ENCODE measurements at places on chromosomes 6 and 20.

DNA sequence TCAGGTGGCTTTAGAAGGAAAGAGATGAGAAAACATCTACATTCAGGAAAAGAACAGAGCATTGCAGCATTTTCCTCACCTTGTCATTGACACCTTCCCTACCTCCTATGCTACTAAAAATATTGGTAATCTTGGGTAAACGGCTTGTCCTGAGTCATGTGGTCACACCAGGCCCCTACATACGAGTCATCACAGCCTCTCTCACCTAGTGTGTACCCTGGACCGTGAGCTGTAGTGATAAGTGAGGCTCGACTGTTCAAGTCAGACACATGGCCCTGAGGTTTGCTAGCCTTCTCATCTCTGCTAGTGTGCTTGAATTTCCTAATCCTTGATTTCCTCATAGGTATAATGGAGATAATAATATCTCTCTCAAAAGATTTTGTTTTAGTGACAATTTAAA, 29.6 kb upstream of the TMEM244 start:
- no peak for DNase-seq

DNA sequence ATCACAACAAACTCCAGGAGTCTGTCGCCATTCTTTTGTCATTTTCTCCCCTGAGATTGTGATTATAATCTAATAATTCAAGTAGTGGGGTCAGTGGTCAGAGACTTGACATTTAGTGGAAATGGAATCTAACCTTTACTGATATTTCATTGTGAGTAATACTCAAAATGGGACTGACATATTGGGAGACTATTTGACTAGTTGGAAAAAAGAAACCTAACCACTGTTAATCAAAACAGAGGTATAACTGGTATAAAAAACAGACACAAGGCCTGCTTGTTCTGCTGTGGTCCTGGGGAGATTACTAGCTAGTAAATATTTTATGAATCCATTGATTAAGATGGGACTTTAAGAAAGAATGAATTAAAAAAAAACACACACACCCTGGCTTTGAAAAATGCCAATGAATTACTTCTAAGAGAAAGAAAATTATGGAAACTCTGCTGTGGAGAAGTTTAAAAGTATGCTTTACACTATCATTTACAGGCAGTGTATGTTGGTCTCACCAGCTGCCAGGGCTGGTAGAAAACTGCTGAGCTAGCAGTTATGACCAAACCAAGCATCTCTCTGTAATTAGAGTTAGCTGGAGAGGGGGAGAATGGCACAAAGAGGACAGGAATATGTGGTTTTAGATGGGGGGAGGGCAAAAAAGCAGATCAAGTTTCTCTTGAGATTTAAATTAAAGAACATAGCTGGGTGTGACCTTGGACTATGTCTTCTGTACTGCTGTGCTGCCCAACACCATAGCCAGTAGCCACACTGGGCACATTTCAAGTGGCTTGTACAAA, 103.7 kb downstream of the FYN start:
- DNase-seq, result no peak

DNA sequence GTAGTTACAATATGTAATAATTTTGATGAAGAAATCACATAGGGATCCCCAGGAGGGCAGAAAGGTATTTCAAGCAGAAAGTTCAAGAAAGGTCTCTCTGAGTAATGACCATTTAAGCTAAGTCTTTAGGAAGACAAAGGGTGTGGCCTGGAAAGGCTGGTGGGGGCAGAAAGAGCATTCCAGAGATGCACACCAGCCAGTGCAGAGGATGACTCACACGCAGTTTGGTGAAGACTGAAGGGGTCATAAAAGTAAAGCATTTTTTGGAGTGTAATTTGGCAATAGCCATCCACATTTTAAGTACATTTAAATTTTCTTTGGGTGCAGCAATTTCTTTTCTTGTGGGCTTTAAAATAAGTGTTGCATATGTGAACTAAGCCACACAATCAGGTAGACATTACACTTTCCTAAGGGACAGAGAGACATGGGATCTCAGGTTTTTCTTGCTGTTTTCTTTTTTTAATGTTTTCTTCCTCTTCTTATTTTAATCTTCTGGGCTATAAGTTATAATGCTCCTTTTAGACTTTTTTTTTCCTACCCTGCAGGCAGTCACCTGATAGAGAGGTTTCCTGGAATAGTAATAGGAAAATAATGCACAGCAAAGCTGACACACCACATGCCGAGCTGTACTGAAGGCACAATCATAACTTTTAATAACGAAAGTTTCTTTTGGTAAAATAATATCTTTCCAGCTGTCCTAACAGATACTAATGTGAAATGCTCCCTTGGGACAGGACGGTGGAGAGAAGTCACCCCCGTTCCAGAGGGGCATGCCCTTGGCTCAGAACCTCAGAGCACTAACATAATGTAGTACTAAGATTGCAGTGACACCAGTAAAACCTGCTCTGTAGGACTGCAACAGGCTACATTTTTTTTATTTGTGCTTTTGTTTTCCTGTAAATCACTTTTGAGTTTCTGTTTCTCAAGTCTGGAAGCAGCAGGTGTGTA, 49.6 kb upstream of the PTPRK start:
- DNase-seq, result no peak

DNA sequence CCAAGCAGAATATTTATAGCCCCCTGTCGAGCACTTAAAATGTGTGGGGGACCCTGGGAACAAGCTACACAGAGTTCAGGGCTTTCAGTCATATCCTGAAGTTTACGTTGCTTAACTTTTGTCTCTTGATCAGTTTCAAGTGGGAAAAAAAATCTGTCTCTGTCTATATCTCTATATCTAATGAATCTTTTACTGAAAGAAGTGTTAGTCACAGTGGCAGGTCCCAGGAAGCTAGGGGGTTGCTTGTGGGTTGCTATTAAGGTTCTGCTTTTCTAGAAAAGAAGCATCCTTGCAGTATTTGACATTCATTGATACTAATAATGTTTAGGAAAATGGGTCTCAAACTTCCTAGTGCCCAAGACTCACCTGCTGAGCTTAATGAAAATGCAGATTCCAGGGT, 76.7 kb upstream of the CLDN20 start:
- no peak for DNase-seq

- no peak for DNase-seq
Measured at GRCh38 chr20:32980990-32981389, 23.2 kb downstream of the SUN5 start.

DNA sequence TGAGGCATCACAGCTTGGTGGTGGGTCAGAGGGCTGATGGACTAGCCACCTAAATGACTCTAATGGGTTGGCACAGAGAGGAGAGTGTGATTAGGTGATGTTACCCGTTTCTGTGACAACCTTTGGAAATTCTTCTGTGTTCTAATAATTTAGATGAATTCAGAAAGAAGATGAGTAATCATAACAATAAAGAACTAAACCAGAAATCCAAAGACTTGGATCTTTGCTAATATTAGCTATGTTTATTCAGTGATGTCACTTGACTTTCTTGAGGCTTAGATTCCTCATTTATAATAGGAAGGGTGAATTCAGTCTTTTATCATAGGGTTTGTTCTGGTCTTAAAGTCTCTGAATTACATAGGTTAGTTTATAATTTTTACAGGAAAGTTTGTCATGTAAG, 19.9 kb downstream of the CRYBG1 start:
- no peak for DNase-seq

DNA sequence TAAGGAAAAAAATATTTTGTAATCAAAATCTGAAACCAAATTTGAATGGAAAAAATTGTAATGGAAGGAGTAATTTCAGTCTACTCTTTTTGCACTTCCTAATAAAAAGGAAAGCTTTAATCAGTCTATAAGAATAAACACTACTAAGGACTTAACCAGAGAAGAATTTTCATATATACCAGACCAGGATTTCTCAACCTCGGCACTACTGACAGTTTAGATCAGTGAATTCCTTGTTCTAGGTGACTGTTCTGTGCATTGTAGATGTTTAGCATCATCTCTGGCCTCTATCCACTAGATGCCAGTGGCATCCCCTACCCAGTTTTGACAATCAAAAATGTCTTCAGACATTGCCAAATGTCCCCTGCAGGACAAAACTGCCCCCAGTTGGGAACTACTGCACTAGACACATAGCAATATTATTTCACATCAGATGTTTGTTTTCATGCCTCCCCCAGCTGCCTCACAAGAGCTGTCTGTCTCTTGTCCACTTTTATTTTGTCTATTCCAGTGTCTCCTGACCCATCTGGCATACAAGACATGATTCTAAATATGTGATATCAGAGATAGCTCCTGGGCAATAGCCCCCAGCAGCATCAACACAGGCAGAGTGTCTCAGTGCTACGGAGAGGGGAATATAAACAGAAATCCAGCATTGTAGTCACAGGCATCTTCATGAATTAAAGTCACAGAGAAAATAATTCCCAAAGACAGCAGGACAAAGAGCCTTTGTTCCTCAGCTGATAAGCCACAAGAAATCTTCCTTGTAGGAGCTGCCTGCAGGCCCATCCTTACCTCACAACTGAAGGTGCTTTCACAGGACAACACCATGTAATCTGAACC, 27.0 kb downstream of the DNAAF9 start:
- no peak for DNase-seq

DNA sequence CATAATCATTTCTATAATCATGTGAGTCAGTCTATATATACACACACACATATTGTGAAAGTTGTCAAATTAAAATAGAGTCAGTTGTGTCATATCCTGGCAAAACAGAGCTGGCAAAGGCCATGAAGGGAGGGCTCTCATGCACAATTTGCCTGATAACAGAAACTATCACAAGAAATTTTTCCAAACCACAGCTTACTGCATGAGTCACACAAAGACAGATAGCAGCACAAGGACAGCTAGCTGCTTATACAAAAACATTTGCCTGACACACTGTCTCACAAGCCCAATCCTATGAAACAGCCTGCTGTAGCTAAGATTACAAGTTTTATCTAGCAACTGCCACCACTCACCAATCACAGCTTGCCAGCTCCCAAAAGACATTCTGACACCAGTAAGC, 848.5 kb upstream of the MAN1A1 start:
- no peak for DNase-seq

DNA sequence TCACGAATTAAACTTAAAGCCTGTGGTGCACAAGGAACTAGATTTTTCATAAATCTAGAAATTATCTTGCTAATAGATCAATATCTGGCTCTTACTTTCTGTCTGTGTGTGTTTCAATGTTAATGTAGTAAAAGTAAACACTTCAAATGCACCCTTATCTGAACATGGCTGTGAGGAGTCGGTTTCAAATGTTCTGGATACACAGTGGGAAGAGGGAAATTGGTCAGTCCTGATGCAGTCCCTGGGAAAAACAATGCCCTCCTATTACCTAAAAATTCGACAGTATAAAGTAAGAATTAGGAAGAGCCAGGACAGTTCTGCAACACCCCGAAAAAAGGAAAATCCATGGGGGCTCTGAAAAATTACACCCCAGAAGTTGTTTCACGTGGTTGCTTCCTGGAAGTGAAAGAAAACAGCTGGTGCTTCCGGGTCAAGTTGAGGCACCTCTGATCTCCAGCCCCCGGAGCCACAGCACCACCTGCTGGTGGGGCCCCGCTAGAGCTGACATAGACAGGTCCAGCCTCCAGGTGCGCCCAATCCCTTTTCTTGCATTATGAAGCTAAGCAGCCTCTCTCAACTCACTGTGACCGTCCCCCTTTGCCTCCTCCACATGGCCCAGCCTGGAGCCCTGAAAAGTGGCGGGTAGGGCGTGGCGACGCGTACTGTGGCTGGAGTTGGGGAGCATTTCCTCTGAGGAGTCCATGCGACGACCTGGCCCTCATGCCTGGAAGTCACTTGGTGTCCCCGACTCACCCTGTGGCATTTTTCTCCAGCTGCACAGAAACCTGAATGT, 8.3 kb downstream of the SEMG2 start:
- DNase-seq, result no peak

GRCh38 chr20:43963872-43964791, 49.5 kb downstream of the TOX2 start:
- DNase-seq, result peak; percentile 26

DNA sequence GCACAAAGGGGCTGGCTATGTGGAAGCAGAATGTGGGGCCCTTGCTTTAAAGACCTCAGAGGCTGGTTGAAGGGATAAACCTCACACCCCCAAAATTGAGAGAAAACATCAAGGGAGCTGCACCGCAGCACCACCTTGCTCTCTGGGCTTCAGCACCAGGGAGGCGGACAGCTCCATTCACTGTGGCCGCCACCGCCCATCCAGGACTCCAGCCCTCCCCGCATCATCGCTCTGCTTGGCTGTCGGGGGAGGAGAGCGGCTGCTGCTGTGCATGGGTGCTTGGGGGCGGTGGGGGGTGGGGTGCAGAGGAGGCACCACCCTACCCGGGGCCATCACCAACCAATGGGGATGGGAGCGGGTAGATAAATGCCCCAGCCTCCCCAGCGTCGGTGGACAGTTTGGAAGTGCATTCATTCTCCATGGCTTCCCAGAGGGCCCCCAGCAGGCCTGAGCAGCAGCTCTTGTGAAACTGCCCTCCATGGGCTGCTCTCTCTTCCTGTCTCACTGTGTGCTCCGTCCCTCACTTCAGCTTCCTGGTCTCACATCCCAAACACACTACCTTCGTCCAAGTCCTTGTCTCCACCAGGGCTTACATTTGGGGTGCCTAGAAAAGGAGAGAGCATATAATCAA, 75.7 kb upstream of the BHLHE23 start:
- DNase-seq, result no peak

GRCh38 chr20:61173961-61174725, 77.9 kb upstream of the CDH4 start:
- DNase-seq, result no peak

DNA sequence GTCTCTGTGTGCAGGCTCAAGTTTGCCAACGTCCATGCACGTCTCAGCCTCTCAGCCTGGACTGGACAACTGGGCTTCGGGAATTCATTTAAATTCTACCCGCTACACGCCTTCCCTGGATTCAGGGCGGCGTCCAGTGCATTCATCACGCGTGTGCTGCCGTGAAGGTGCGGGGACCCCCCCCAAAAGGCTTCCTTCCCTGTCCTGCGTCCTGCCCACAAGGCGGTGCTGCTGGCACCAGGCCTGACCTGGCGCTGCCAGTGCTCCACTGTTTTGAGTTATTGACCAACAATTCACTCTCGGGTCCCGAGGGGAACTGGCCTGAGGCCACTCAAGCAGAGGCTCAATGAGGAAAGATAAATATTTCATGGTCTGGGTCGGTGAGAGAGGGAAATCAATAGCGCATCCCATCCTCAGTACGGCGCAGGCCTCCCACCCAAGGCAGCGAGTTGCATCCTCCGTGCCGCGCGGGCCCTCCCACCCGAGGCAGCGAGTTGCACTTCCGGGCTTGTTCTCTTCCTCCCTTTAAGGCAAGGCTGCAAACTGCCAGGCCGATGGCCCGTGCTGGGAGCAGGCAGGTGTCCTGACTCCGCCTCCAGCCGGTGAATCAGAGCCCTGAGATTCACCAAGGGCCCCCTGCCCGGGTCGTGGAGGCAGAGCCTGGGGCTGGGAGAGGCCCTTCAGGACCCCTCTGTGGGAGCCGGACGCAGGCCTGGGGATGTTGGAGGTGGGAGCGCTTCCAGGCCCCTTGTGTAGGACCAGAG, 22.8 kb upstream of the BHLHE23 start:
- DNase-seq, result no peak
